Karpas-422 (cell line): ENCODE measurements at places on chromosomes 6 and 20. TPM values are rescaled to one million over a fixed set of nuclear protein-coding genes. Genes with fewer than 3 reads are reported as not detected.

GRCh38 chr20:37251825-37252477 is 9.7 kb downstream of the GHRH start:
- no peak for DNase-seq
- no peak overlapping the region for H3K4me3 ChIP-seq
- H3K27ac ChIP-seq, result no peak overlapping the region
- no peaks in the 10 kb centered on the region for H3K36me3 ChIP-seq
- H3K4me1 ChIP-seq, result no peaks in the 10 kb centered on the region
- H3K27me3 ChIP-seq, result no peaks in the 10 kb centered on the region

DNA sequence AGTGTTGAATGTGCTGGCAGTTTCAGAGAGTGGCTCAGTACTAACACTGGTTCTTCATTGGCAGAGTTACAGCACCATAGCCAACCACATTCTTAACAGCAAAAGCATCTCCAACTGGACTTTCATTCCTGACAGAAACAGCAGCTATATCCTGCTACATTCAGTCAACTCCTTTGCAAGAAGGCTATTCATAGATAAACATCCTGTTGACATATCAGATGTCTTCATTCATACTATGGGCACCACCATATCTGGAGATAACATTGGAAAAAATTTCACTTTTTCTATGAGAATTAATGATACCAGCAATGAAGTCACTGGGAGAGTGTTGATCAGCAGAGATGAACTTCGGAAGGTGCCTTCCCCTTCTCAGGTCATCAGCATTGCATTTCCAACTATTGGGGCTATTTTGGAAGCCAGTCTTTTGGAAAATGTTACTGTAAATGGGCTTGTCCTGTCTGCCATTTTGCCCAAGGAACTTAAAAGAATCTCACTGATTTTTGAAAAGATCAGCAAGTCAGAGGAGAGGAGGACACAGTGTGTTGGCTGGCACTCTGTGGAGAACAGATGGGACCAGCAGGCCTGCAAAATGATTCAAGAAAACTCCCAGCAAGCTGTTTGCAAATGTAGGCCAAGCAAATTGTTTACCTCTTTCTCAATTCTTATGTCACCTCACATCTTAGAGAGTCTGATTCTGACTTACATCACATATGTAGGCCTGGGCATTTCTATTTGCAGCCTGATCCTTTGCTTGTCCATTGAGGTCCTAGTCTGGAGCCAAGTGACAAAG is 17.0 kb upstream of the ADGRF4 start:
- H3K36me3 ChIP-seq, result no peaks in the 10 kb centered on the region
- H3K27me3 ChIP-seq, result no peaks in the 10 kb centered on the region
- no peak overlapping the region for H3K4me3 ChIP-seq
- H3K4me1 ChIP-seq, result no peaks in the 10 kb centered on the region
- H3K27ac ChIP-seq, result no peak overlapping the region
- no peak for DNase-seq

GRCh38 chr20:47768016-47768824 is 17.1 kb downstream of the SULF2 start:
- H3K36me3 ChIP-seq, result no peaks in the 10 kb centered on the region
- no peaks in the 10 kb centered on the region for H3K27me3 ChIP-seq
- H3K4me1 ChIP-seq, result no peaks in the 10 kb centered on the region
- DNase-seq, result no peak

- H3K4me3 ChIP-seq, result no peak overlapping the region
- H3K4me1 ChIP-seq, result no peaks in the 10 kb centered on the region
- no peak for DNase-seq
- no peak overlapping the region for H3K27ac ChIP-seq
Measured at GRCh38 chr20:48470141-48470540, 357.7 kb downstream of the PREX1 start.

DNA sequence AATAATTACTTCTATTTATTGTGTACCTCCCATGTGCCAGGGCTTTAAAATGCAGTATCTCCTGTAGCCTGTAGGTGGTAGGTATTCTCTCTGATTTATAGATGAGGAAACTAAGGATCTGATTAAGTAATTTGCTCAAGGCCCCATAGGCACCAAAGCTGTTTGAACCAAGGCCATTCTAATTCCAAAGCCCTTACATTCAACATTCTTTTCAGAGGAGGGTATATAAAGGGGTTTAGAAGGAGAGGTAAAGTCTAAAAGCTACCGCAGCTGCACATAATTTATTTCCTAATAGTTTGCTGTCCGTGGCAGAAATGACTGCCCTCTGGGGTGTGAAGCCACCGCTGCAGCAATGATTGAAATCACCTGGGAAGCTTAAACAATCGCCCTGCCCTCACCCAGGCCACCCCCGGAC is 95.0 kb upstream of the FAM8A1 start:
- DNase-seq, result peak; percentile 69
- no peaks in the 10 kb centered on the region for H3K27me3 ChIP-seq
- H3K36me3 ChIP-seq, result no peaks in the 10 kb centered on the region
- no peak overlapping the region for H3K4me3 ChIP-seq
- H3K27ac ChIP-seq, result no peak overlapping the region

Gene COL19A1
- not detected in 2 replicates for total RNA-seq

DNA sequence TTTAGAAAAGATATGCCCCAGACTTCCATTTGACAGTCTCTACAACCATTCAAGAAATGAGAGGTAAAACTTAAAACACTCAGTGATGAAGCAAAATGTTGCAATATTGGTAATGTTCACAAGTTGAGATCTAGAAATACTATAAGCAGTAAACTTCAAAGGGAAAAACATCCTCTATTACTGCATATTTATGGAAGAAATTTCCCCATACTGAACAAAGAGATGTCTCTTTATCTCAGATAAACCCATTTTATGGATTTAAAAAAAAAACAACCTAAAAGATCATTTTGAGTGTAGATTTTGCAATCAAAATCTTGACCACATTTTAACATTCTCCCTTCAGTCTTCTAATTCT is 177.8 kb upstream of the TAB2 start:
- no peaks in the 10 kb centered on the region for H3K27me3 ChIP-seq
- no peaks in the 10 kb centered on the region for H3K36me3 ChIP-seq
- H3K27ac ChIP-seq, result no peak overlapping the region
- no peak for DNase-seq
- no peaks in the 10 kb centered on the region for H3K4me1 ChIP-seq
- H3K4me3 ChIP-seq, result no peak overlapping the region

- H3K27ac ChIP-seq, result no peak overlapping the region
- DNase-seq, result no peak
- H3K4me3 ChIP-seq, result no peak overlapping the region
Measured at GRCh38 chr6:158564243-158565121, 4.6 kb downstream of the TMEM181 start.

Gene SIM1
- not detected in 2 replicates for total RNA-seq

Gene CCN2
- not detected in 2 replicates for total RNA-seq

Gene PHACTR3
- not detected in 2 replicates for total RNA-seq

DNA sequence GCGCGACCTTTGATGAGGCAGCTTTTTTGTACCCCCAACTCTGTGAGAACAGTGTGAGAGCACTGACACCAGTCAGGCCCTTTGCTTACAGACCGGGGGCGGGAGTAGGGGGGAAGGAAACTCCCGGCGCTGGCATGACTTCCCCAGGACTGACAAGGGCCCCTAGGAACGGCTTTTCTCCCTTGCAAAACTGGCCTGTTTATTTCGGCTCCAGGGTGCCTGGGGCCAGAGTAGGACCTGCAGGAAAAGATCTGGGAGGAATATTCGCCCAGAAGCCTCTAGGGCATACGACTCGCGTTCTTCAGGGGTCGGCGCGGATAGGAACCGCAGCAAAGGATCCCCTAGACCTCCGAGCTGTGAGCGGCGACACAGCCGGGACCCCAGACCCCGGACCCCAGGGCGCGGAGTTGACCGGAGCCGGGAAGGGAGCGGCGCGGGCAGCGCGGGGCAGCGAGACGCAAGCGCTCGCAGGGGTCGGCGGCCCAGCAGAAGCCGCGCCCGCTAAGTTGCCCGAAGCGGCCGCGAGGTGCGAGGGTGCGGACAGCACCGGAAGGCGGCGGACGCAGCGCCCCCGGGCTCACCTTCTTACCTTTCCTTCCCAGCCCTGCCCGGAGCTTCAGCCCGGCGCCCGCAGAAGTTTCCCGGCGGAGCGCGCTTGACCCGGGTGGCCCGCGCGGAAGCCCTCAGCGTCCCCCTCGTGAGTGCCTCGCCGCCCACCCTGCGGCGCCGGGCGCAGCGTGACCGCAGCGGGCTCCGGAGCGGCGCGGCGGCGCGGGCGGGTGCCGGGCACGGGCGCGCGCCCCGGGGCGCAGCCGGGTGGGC is at the start of gene POPDC3:
Gene POPDC3 (minus strand): TSS at position 771 of the 822 bp plus-strand sequence. CDS start 18,105 bp downstream, outside the sequence.
- H3K36me3 ChIP-seq, result no peaks in the 10 kb centered on the region
- no peak for DNase-seq
- H3K4me3 ChIP-seq, result no peak within 1 kb of the TSS
- no peaks in the 10 kb centered on the region for H3K27me3 ChIP-seq
- no peaks in the 10 kb centered on the region for H3K4me1 ChIP-seq
- no peak within 1 kb of the TSS for H3K27ac ChIP-seq

Gene TGIF2
- 21.3 and 33.7 TPM in 2 replicates for total RNA-seq
